ENCODE measurements at places on chromosomes 5 and 9.
A peak's percentile ranks its signal among the peaks of the same experiment; 100 is the strongest.

- no peak for DNase-seq
Observed at GRCh38 chr5:57325678-57326397, 152.0 kb downstream of the GPBP1 start.

GRCh38 chr5:10289991-10290390 lies 17.7 kb downstream of the CMBL start:
- no peak for DNase-seq

- no peak for DNase-seq
Observed at GRCh38 chr5:124583469-124584350, 162.7 kb downstream of the ZNF608 start.

- DNase-seq: no peak
Observed at GRCh38 chr5:144361406-144361805, 190.7 kb downstream of the KCTD16 start.

- no peak for DNase-seq
Observed at GRCh38 chr5:141192110-141192725, at the start of gene PCDHB10. Gene PCDHB10, plus strand, starts transcription at chr5:141192353. Its CDS starts 200 bp downstream, at chr5:141192553.

- no peak for DNase-seq
Observed at GRCh38 chr5:81717226-81717625, 33.7 kb downstream of the SSBP2 start.

DNA sequence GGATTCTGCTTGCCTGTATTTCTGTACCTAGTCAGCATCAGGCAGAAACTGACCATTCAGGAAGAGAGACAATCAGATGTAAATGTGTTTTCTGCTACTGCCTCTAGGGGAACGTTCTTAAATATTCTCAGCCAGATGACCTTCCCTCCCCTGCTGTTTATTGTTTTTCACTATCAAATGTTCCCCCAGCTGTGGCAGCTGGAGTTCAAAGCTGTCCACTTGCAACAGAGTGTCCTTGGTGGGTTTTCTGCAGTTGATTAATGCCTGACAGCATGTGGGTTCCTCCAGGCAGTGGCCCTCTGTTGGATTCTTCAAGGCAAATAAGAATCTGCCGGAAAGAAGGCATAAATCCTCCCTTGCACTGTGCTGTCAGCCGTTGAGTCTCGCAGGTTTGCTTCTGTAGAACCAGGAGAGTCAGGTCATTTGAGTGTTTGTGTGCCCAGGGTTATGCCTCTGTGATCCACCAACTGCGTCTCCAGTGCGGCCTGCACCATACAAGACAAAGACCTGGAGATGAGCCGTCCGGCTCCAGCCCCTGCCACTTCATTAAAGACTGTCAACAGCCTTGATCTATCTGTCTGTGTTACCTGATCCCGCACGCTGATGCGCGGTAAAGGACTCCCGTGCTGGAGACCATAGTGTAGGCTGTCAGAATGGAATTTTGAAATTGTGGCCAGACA lies 203.4 kb downstream of the GADD45G start:
- DNase-seq: no peak

- DNase-seq: no peak
Observed at GRCh38 chr5:156394642-156395305, 67.8 kb downstream of the SGCD start.

GRCh38 chr5:81759632-81760005 lies 8.7 kb upstream of the SSBP2 start:
- no peak for DNase-seq

GRCh38 chr9:89606049-89606623 lies 1.3 kb downstream of the GADD45G start:
- DNase-seq: peak; percentile 23

- DNase-seq: peak; percentile 36
Observed at GRCh38 chr5:40797273-40798011, 732 bp downstream of the PRKAA1 start.

- no peak for DNase-seq
Observed at GRCh38 chr9:110356639-110357395, 19.2 kb upstream of the TXNDC8 start.

DNA sequence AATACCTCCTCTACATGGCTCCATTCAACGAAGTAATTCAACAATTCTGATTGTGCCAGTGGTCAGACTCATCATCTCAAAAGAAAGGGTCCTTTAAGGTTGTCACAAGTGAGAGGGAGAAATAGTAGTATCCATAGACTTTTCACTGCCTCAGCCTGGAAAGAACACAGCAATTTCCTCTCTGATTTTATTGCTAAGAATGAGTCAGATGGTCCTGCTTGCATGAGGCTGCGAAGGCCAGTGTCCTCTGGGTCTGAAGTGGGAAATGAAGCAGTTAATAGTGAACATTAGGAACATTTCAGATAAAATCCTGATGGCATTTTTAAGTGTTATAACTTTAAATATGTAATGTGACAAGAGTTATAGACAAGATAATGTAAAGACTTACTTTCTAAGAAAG lies 979.0 kb downstream of the EFNA5 start:
- DNase-seq: no peak

GRCh38 chr9:2093920-2094597 lies 78.9 kb downstream of the SMARCA2 start:
- DNase-seq: no peak

DNA sequence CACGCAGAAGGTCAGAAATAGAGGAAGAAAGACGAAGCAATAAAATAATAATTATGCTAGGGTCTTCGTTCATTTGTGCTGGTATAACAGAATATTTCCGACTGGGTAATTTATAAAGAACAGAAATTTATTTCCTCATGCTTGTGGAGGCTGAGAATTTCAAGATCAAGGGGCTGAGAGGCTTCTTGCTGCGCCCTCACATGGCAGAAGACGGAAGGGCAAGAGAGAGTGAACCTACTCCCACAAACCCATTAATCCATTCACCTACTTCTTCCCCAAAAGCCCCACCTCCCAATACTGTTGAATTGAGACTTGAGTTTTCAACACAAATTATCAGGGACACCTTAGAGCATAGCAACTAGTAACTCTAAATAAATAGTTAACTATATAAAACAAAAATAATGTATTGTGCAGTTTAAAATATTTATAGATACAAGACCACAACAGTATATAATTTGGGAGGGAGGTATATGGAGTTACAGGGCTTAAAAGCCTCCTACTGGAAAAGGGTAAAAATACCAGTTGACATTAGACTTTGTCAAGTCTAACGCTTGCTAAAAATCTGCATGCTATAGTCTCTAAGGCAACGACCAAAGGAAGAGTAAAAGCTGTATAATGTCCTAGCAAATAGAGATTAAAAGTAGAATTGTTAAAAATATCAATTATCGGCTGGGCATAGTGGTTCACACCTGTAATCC lies 40.3 kb upstream of the NAA35 start:
- no peak for DNase-seq

GRCh38 chr5:35516271-35516670 lies 101.4 kb upstream of the SPEF2 start:
- DNase-seq: no peak

- no peak for DNase-seq
Observed at GRCh38 chr9:133888809-133889491, 103.2 kb downstream of the VAV2 start.

DNA sequence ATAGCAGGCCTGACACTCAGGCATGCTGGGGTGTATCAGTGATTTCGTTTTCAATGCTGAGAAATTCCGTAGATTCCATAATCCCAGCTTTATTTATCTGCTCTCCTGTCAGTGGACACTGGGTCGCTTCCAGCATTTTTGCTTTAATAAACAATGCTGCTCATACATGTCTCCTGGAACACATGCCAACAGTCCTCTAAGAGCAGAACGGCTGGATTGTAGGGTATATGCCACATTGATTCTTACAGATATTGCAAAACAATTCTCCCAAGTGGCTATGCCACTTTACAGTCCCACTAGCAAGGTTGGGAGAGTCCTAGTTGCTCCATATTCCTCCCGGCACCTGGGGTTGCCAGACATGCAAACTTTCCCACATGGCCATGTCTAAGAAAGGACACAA lies 81.9 kb downstream of the RAPGEF1 start:
- DNase-seq: no peak

DNA sequence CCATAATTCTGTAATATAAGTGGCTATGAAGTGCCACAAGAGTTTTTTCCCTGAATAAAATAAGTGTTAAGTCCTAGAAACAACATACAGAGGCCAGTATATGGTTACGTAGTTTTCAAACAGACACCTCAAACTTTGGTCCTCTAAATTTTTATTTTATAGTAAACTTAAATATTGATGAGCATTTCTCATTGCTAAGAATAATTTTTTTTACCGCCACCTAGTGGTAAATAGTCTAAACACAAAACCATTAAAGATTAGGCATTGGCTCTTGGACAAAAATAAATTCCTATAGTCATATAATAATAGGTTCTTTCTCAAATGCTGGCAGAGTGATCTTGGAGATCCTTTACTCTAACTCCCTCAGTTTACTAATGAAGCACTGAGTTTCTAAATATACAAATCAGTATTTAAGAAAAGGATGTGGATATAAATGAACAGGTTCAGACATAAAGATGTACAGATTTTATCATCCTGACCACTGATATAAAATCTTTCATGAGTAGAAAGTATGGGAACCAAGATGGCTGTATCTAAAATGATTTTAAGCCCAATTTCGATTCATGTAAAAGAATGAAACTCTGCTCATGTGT lies 136.2 kb downstream of the FANCC start:
- no peak for DNase-seq

GRCh38 chr5:61505281-61505680 lies 173.2 kb downstream of the ZSWIM6 start:
- DNase-seq: no peak

- no peak for DNase-seq
Observed at GRCh38 chr9:72305102-72305546, 59.9 kb downstream of the ZFAND5 start.

DNA sequence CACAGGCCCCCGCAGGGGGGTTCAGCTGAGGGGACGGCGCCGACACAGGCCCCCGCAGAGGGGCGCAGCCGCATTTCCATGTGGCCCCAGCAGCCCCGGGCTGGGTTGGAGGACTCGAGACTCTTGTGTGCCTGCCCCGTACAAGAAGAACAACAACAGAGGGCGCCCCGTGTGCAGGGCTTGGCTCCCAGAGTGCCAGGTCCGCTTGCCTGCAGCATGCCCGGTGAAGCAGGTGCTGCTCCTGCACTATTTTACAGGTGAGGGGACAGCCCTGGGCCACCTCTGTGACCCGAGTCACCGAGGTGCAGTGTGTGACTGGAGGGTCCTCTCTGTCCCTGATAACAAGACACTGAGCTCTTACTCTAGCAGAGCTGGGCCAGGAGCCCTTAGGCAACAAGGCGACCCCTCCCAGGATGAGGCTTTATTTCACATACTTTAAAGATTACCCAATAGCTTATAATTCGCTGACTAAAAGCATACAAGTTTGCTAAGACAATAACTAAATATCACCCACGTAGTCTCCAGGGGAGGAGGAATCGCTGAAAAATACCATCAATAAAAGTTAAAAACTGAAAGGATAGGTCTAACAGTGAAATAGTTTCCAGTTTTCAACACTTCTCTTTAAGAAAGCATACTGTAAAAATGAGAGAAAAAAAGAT lies 41.7 kb upstream of the SLC9A3 start:
- no peak for DNase-seq

DNA sequence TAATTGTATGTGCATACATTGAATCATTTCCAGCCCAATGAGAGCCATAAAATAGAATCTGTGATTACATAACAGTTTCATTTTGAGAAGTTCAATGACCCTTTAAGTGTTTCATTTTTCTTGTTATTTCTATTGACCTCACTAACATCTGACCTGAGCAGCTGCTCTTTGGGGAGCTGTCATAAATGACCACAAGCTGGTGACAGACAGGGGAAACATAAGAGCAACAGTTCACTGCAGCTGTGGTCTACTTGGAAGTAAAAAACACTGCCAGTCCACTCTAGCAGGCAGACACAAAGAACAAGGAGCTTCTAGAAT lies 265.4 kb downstream of the DTWD2 start:
- no peak for DNase-seq

- DNase-seq: no peak
Observed at GRCh38 chr5:65446682-65447081, 35.0 kb downstream of the ADAMTS6 start.

DNA sequence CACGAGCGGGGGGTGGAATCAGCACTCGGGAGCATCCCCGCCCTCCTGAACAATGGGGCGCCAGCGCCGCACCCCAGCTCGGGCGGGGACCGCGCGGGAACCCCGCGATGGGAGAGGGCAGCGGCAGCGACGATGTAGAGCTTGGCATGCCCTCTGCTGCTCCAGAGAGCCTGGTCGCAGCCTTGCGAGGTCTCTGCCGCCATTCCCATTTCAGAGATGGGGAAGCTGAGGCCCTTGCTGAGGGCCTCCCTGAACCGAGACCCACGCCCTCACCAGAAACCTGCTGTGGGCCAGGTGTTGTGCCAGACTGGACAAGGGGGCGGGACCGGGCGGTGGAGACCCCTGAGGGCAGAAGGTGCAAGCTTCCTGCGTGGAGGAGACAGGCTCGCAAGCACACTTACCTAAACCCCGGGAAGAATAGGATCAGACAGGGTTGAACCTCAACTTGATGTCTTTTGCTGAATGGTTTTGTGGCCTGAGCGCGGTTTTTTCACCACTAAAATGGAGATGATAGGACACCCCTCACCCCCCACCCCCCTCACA lies 647 bp upstream of the MEGF9 start:
- DNase-seq: no peak

GRCh38 chr5:167773668-167774301 lies 517.7 kb upstream of the WWC1 start:
- DNase-seq: no peak

- DNase-seq: no peak
Observed at GRCh38 chr9:123373946-123374345, 17.9 kb downstream of the CRB2 start.

DNA sequence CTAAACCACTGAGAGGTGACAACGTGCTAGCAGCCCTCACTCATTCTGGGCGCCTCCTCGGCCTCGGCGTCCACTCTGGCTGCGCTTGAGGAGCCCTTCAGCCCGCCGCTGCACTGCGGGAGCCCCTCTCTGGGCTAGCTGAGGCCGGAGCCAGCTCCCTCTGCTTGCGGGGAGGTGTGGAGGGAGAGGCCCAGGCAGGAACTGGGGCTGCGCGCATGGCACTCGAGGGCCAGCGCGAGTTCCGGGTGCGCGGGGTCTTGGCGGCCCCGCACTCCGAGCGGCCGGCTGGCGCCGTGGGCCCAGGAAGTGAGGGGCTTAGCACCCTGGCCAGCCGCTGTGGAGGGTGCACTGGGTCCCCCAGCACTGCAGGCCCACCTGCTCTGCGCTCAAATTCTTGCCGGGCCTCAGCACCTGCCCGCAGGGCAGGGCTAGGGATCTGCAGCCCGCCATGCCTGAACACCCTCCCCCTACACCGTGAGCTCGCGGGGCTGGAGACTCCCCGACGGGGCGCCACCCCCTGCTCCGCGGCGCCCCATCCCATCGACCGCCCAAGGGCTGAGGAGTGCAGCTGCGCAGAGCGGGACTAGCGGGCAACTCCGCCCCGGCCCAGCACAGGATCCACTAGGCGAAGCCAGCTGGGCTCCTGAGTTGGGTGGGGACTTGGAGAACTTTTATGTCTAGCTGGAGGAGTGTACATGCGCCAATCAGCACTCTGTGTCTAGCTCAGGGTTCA lies 11.8 kb upstream of the UBE2D2 start:
- no peak for DNase-seq

DNA sequence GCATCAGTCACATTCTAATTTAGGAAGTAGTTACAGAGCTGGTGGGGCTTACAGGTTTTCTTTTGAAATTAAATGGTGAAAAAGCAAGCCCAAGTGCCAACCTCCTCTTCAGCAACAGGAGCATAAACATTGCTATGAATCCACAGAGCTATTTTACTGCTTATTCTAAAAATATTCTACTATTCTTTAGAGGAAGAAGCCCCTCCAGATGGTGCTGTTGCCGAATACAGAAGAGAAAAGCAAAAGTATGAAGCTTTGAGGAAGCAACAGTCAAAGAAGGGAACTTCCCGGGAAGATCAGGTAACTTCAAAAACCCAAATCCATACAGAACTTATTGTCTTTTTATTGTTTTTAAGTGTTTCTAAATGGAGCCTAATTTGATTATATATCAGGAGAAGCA lies 202.8 kb downstream of the CWC27 start:
- no peak for DNase-seq

- no peak for DNase-seq
Observed at GRCh38 chr5:69024241-69024651, 69.6 kb upstream of the SLC30A5 start.

All from stimulated activated CD4-positive, alpha-beta T cell treated with anti-CD3 and anti-CD28 coated beads, TNF-alpha, amount 100 ng/mL, for 1 hour (primary cell).